Left forelimb (tissue), 1 donor: ENCODE measurements at places on chromosomes 13 and 19.

DNA sequence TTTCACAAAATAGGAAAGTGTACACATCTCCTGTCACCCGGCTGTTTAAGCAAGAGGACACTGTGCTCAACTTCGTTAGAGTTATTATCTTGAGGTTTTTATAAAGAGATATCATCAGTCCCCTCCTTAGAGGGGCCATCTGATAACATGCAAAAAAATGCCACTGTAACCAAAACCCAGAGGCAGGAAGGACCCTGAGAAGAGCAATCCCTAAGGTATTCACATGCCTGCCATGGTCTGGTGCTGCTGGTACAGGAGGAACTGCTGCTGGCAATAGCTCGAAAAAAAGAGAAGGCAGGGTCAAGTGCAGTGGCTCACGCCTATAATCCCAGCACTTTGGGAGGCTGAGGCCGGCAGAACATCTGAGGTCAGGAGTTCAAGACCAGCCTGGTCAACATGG is 12.8 kb upstream of the CEACAM3 start:
- DNase-seq: no peak

DNA sequence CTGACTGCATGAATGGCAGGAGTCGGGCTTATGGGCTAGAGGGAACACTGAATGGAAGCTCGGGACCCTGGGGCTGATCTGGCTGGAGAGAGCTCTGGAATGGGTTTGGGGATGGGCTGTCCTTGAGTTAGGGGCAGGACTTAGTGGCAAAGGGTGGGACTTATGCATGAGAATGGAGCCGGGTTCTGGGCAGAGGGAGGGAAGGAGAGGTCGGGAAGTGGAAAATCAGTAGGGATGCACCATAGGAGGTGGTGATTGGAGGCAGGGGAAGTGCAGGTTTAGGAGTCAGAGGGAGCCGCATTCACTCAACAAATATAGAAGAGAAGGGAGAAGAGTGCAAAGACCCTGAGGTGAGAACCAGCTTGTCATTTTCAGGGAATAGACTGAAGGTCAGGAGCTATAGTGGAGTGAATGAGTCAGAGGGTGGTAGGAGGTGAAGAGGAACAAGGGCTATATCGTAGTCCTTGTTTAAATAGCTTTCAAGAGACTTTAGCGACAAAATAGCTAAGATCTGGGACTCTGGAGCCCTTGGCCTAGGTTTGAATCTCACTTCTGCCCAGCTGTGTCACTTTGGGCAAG is 748 bp downstream of the RAB4B start:
- no peak for DNase-seq

- DNase-seq: no peak
These were observed 36.9 kb downstream of the RGCC start for GRCh38 chr13:41494202-41494601.

DNA sequence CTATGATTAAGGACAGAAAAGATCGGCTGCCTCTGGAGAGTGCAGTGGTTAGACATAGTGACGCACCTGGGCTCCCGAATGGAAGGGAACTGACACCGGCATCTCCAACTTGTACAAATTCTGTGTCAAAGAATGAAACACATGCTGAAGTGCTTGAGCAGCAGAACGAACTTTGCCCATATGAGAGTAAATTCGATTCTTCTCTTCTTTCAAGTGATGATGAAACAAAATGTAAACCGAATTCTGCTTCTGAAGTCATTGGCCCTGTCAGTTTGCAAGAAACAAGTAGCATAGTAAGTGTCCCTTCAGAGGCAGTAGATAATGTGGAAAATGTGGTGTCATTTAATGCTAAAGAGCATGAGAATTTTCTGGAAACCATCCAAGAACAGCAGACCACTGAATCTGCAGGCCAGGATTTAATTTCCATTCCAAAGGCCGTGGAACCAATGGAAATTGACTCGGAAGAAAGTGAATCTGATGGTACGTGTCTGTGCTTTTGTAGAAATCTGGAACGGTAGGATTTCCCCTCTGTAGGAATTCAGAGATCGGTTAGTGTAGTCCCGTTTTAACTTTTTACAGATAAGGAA is 16.9 kb downstream of the ERCC5 start:
- no peak for DNase-seq

GRCh38 chr13:26324867-26325266 is 70.9 kb downstream of the CDK8 start:
- no peak for DNase-seq

DNA sequence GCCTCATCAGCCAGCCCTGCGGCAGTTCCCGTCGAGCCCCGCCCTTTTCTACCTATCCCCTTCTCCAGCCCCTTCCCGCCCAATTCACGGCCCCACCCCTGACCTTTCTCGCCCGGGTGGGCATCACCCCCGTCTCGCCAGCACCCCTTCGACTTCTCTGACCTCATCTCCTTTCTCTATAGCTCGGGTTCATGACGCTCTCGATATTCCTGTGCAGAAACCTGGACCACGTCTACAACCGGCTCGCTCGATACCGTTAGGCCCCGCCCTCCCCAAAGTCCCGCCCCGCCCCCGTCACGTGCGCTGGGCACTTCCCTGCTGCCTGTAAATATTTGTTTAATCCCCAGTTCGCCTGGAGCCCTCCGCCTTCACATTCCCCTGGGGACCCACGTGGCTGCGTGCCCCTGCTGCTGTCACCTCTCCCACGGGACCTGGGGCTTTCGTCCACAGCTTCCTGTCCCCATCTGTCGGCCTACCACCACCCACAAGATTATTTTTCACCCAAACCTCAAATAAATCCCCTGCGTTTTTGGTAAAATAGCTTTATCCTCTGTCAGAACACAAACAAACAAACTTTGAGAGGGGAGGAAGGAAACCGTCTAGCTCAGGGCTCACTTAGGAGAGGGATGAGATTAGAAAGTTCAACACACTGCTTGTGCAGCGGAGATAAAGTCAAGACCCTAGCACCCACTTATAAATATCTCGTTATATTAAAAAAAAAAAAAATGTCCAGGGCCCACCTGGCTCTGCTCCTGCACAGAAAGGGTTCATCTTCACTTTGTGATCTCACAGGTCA is 5.1 kb downstream of the CD37 start:
- peak; percentile 69 for DNase-seq

GRCh38 chr19:9146882-9147281 is 6.7 kb downstream of the ZNF317 start:
- DNase-seq: no peak

- DNase-seq: no peak
These were observed 72.5 kb downstream of the RYR1 start for GRCh38 chr19:38505958-38506357.

DNA sequence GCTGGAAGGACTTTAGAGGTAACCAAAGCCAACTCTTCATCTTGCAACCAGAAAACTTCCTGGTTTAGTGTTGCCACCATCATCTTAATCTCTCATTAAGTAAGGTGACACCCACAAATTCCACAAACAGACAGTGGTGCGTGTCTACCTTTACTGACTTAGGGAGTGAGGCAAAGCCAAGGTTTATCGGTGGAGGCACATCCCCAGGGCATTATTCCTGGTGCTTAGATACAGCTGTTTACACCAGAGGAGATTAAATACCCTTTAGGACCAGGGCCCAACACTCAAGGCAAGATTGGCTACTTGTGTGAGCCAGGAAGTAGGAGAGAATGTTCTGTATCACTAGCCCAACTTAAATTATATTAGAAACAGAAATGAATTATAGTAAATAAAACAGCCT is 9.5 kb downstream of the STOML3 start:
- DNase-seq: no peak
